GM06990 (cell line): ENCODE measurements at places on chromosomes 12 and 14.

DNA sequence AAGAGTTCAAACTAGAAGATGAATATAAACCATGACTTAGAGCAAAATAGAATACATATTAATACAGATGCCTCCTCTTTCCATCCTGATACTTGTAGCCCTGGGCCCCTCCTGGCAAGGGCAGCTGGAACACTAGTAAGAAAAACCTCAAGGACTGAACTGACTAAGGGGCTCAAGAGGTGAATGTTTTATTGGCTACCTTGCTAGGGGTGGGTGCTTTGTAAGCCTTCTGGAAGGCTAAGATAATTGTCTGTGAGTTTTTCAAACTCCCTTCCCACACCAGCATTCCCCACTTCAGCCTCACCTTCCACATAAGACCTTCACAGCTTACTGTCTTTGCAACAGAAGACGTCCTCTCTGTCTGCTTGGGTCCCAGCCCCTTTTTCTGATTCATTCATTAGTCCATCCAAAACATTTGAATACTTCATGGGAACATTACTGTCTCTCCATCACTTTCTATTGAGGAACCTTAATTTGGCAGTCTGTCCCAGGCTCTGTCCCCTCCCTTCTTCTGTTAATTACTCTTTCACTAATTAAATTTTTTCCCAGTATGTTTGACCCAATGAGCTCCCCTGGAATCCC is 1.1 kb upstream of the MARCHF9 start:
- DNase-seq, result no peak

- DNase-seq, result no peak
Measured at GRCh38 chr14:57559576-57559975, 65.9 kb upstream of the CCDC198 start.

GRCh38 chr14:97413966-97414717 is 617.0 kb downstream of the VRK1 start:
- DNase-seq, result no peak

- no peak for DNase-seq
Measured at GRCh38 chr14:105986894-105987284, 460.5 kb downstream of the TMEM121 start.

GRCh38 chr14:23321572-23322547 is 603 bp downstream of the PABPN1 start:
- peak; percentile 52 for DNase-seq

DNA sequence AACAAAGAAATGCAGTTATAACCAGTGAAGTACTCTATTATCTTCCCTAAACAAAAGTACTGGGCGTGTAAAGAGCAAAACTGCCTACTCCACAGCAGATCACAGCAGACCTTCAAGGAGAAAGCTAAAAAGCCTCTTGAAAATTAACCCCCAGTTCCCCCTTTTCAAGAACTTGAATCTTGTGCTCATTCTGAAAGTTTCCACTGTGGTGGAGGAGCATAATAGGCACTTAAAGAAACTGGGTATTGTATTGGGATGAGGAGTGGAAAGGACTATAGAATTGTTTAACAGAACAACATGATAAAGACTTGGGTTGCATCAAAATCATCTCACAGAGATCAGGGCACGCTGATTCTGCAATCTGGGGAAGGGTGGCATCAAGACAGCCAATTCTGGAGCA is 51.1 kb downstream of the SLC25A47 start:
- no peak for DNase-seq

- DNase-seq, result no peak
Measured at GRCh38 chr14:59046746-59047145, 141.7 kb upstream of the DAAM1 start.

- DNase-seq, result no peak
Measured at GRCh38 chr14:51977075-51977474, 12.3 kb upstream of the RTRAF start.

DNA sequence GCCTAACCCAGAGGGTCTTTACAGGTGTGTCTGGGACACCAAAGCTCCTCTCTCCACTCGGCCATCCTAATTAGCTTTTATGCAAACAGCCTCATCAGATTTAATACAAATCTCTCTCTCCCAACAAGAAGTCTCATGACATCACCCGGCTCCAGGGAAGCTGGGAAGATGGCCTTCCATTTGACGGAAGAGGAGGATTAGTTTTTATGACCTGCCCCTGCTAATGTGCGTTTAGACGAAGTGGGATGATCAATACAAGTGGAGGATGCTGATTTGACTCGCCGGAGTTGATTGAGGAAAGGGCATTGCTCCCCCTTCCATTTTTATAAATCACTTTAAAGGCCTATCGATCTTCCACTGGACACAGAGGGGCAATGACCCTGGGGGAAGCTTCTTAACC is 239.2 kb downstream of the BCL11B start:
- DNase-seq, result no peak

DNA sequence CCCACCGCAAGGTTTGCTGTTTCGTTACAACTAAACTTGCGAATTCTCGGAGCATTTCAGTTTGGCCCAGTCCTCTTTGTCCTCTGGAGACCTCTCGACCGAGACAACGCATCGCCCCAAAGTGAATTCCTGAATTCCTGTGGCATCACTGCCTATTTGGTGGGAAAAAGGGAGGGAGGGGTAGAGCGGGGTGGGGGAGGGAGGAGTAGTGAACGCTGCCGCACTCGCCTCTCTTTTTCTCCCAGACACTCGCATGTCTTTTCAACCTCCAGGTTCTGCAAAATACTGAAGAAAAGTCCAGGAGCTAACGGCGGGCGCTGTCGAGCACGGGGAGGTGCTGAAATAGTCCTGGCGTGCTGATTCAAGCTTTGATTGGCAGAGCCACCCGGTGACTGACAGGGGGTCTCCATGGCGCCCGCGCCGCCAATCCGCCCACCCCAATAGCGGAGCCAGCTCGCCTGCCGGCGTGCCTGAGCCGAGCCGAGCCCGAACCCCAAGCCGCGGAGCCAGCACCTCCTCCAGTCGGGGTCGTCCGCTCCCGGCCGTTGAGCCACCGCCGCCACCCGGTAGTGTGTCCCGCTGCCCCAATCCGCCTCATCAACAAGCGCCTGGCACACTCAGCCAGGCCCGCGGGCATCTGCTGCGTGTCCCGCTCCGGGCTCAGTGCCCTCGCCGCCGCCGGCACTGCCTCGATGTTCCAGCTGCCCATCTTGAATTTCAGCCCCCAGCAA is at the start of gene SIX6:
TSS of gene SIX6 (plus strand) at position 440 of the 731 bp plus-strand sequence. CDS start at position 693, 253 bp downstream.
- DNase-seq, result no peak

GRCh38 chr14:23335623-23336022 is 14.4 kb downstream of the PABPN1 start:
- DNase-seq, result no peak

- DNase-seq, result no peak
Measured at GRCh38 chr12:49049566-49050224, 10.9 kb downstream of the KMT2D start.

- DNase-seq, result peak; percentile 13
Measured at GRCh38 chr14:78598046-78598920, 428.1 kb downstream of the NRXN3 start.
